CD4-positive, alpha-beta T cell (primary cell): ENCODE measurements at places on chromosomes 3 and 15. TPM values are rescaled to one million over a fixed set of nuclear protein-coding genes. Genes with fewer than 3 reads are reported as not detected.

The RNU5B-1 gene
- 34.8 TPM for total RNA-seq

The STT3B gene
- total RNA-seq, result 113 TPM

The RASGRP1 gene
- total RNA-seq, result 66.6 TPM

The ZWILCH gene
- total RNA-seq, result 7.2 TPM

The GPR87 gene
- not detected for total RNA-seq

The C3orf80 gene
- total RNA-seq, result not detected

The SV2B gene
- total RNA-seq, result not detected

- no peak for DNase-seq
Observed at GRCh38 chr3:106113747-106114146, 244.9 kb upstream of the CBLB start.

- DNase-seq, result no peak
Observed at GRCh38 chr3:48180531-48181253, 7.5 kb downstream of the CDC25A start.

GRCh38 chr3:126999383-126999782, 16.5 kb downstream of the PLXNA1 start:
- DNase-seq, result no peak

- no peak for DNase-seq
Observed at GRCh38 chr3:100184948-100185570, 70.8 kb upstream of the FILIP1L start.

DNA sequence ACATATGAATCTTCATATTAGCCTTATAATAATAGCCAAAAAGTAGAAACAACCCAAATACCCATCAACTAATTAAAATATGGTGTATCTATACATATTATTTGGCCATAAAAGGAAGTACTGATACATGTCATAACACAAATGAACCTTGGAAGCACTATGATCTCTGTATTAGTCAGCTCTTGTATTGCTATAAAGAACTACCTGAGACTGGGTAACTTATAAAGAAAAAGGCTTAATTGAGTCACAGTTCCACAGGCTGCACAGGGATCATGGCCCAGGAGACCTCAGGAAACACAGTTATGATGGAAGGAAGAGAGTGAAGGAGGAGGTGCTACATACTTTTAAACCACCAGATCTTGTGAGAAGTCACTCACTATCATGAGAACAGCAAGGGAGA, 16.0 kb upstream of the CCR2 start:
- no peak for DNase-seq

DNA sequence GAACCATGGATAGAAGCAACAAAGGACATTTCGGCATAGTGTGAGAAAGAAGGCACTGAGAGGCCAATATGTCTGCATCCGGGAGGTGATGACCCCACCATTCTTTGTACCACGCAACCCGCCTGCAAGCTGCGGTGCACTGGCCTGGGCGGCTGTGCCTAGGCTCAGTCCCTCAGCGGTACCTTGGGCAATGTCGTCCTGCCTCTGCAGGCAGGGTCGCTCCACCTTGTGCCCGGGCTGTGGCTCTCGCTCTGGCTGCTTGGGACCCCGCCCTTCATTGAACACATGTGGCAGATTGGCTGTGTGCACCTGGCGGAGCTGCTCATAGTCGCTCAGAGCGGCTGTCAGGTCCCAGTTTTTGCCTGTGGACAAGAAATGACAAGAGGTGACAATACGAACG, 243.2 kb downstream of the KLF13 start:
- no peak for DNase-seq

DNA sequence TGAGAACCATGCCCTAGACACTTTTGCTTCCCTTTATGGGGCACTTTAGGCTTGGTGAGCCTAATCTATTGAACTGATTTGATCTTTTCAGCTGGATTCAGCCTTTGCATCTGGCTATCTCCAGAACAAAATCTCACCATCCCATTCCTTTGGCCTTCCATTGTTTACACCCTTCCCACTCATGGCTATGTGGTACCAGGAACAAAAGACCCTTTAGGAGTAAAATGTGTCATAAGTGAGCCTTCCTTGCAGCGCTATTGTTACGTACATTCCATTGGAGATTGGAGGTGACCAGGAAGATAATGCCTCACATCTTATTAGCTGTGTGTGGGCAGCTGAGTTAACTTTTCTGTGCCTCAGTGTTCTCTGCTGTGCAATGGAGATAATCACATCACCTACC, 188.4 kb downstream of the SATB1 start:
- no peak for DNase-seq

- DNase-seq, result no peak
Observed at GRCh38 chr3:38722781-38723568, 73.5 kb upstream of the SCN5A start.

DNA sequence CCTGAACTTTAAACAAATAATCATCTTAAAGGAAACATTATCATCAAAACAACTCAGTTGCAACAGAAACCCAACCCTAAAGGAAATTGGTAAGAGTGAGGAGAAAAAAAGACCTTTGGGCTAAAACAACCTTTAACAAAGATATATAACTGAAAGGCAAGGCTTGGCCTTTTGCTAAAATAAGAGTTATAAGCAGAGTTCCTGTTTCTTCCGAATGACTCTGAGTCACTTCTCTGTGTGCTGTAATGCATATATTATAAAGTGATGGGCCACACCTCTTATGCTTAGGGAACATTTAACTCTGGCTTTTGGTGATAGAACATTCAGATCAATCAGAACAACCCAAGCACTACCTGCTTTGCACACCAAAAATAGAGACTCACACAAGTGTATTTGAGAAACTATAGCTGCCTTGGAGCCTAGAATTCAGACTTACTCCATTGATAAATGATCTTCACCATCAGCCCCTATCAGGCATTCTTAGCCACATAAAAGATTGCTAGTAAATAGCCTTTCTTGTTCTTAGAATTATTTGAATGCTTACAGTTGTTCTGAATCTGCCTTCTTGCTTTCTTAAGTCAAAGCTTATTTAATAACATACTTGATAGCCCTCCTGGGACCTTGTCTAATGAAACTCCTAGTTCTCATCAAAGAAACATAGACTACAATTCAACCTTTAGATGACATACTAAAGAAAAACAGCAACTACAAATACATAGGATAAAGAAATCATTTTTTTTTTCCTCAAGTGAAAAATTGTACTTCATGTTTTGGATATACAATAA, 294.2 kb upstream of the SEMA6D start:
- no peak for DNase-seq

- no peak for DNase-seq
Observed at GRCh38 chr15:65264863-65265430, 21.7 kb downstream of the PARP16 start.

- no peak for DNase-seq
Observed at GRCh38 chr15:82183121-82184031, 79.2 kb downstream of the EFL1 start.

DNA sequence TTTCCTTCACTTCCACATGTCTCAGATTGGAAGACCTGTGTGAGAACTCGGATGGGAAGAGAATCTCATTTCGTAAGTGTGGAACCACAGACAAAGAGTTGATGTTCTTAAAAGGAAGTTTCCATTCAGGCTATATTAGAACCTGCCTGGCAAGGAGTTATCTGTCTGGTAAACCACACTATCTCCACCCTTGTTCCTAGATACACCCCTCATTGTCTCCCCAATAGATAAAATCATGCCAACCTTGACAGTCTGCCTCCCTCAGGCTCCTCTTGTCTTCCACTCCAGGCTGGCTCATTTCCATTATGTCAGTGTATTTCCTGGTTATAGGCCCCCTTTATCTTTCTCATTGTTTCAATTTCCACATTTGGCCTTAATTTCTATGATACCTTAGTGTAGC, 89.2 kb downstream of the TMEM108 start:
- no peak for DNase-seq

GRCh38 chr3:65843732-65844131, 195.0 kb downstream of the MAGI1 start:
- no peak for DNase-seq

DNA sequence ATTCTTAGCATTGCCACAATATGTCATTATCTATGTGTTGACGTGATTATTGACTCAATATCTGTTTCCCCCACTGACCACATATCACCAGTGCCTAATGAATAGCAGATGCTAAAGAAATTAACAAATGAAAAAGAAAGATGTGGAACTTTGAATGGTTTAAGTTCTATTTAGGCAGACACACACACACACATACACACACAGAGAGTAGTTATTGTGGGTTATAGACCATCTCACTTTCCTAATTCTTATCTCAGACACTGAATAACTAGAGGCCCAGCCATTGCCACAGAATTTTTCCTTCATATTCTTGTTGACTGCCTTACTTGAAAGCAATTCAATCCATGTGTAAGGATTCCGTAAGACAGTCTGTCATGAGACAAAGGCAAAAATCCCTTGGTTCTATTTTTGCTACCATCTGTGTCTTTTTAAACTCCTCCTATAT, 61.9 kb upstream of the PHLDB2 start:
- DNase-seq, result no peak

GRCh38 chr15:56208641-56209155, 35.0 kb downstream of the RFX7 start:
- no peak for DNase-seq

- DNase-seq, result no peak
Observed at GRCh38 chr3:9087831-9088413, 124.7 kb upstream of the RAD18 start.

GRCh38 chr3:183370391-183370790, 58.0 kb downstream of the MCF2L2 start:
- no peak for DNase-seq

GRCh38 chr3:157444797-157445184, 8.1 kb downstream of the PTX3 start:
- DNase-seq, result no peak

DNA sequence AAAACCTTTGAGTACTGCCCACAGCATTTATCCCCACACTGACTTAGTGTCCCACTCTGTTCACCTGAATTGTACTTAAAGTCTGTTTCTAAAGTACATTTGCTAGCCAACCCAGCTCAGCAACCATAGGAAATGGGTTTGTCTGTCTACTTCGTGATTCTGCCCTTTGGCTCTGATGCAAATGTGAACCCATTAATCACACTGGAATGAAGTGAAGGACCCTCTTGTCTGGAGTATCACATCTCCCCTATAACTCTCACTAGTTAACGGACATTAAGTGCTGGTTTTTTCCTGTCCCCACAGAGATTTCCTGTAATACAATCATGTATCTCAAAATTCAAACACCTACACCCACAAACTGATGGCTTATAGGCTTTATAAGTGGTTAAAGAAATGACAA, 20.5 kb downstream of the EID1 start:
- DNase-seq, result no peak

- DNase-seq, result no peak
Observed at GRCh38 chr3:162998205-162998604, 1501.6 kb downstream of the OTOL1 start.

DNA sequence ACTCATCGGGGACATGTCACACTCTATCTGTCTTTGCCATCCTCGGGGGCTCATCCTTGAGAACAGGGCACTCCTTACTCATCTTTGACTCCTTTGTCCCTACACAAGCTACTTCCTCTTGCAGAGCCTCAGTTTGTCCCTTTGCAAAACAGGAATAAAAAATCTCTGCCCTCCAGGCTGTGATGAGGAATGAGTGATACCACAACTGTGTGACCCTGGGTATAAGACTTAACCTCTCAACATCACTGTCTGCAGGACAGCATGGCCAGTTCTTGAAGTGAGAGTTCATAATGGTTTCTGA, 48.5 kb downstream of the IQSEC1 start:
- DNase-seq, result no peak

DNA sequence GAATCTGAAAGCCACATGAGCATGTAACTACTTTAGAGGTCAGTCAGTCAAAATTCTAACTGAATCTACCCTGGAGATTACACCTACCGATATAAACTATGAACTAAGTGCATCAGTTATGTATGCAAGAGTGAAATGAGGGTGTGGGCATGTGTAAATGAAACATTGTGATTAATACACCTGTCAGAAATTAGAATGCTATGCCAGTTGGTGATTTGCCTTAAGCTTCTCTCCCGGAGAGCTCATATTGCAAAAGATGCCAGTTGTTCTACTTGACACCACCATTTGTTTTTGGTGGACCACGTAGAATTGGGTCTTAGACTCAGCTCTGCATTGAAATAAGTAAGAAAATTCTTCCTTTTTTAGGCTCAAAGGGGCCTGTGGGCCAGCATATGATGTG, 91.0 kb upstream of the KBTBD8 start:
- DNase-seq, result no peak

DNA sequence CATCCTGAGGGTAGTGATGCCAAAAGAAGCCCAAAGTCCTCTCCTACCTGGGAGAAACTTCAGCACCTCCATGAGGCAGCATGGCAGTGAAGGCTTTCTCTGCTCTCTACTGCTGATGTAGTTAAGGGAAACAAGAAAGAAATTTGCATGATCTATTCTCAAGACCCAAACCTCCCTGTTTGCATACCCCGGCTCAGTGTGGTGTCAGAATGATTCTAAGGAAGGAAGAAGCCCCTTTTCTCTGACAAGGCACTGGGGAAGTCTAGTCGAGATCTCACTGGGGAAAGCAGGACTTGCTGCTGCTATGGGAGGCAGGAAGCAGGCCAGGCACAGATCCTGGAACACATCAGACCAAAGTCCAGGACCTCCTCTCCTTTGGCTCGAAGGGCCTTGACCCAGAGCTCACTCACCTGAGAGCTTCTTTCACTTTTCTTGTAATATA, 89.4 kb upstream of the ICE2 start:
- no peak for DNase-seq
